ENCODE measurements at places on chromosomes 16 and 17.

GRCh38 chr16:1450218-1450617, 5.9 kb upstream of the CCDC154 start:
- DNase-seq, result no peak

- no peak for DNase-seq
Measured at GRCh38 chr16:19136549-19137196, 22.9 kb downstream of the ITPRIPL2 start.

DNA sequence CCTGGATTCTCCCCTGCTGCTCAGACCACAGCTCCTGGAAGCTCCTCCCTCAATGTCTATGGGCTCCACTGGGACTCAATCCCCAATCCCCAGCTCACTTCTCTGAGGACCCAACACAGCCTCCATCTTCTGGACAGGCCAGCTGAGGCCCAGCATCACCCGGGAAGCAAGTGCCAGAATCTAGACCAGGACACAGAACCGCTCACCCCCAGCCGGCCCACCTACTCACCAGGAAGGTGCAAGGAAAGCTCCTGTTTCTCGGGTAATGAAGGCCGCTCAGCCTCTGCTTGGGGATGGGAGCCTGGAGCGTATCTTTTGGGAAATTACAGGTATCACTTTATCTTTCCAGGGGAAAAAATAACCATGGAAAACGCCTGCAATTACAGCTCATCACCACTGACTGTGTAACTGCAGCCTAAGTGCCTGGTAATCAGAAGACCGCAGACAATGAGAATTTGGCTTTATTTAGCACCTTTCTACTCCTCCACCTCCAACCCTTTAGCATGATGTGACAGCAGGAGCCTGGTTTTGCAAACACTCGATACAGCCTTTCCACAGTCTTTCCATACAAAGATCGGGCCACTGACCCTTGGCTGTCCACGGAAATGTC, 49.6 kb upstream of the RPL38 start:
- no peak for DNase-seq

DNA sequence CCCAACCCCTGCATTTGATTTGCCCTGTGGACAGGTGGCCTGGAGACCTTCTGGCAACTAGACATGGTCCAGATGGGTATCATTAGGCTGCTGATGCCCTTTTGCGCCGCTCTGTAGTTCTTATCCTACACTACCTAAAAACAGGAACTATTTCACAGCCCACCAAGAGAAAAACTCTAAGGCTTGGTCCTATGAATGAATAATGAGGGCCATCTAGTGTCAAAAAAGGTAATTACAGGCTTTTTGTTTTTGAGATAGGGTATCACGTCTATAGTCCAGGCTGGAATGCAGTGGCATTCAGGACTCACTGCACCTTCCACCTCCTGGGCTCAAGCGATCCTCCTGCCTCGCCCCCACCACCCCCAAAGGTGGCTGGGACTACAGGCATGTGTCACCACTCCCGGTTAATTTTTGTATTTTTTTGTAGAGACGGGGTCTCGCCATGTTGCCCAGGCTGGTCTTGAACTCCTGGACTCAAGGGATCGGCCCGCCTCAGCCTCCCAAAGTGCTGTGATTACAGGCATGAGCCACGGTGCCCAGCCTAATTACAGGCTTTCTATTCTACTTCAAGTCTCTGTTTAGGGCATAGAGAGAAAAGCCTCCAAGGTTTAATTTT, 20.9 kb downstream of the COIL start:
- DNase-seq, result no peak

GRCh38 chr17:4023220-4023619, 59.0 kb upstream of the ATP2A3 start:
- no peak for DNase-seq

- no peak for DNase-seq
Measured at GRCh38 chr16:10970065-10970464, 25.7 kb downstream of the CLEC16A start.

DNA sequence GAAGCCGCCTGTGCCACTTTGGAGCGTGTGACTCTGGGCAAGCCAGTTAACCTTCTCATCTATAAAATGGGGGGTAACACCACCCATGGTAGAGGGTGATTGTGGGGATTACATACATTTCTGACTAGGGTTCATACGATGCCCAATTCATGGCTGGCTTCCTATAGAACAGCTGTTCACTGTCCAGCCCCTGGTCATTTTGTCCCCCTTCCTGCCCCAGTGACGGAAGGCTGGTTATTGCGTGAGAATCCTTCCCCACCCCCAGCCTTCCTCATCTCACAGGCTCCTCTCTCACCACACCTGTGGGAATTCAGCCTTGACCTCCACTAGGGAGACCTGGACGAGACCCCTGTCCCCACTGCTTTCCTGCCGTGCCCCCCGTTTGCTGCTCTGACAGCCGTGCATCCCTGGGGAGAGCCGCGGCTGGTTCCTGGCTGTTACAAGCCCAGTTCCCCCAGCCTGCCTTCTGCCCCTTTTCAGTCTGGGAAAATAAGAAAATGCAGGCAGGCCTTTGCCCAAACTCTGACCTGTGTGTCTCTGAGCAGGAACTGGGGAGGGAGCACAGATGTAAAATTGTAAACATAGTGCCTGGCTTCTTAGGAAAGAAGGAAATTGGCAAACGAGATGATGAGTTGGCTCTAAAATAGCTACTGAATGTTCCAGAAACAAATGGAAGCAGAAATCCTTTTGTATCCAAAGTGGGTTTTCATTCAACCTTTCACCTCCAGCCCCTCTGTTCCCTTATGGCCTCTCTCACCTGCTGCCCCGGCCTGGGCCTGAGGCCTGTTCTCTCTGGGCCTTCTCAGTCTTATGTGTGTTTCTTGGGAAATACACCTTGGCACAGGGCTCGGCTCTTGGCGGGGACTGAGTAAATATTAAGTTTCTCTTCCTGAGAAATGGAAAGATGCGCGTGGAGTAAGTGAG, 67.3 kb downstream of the OR1D5 start:
- DNase-seq, result no peak

DNA sequence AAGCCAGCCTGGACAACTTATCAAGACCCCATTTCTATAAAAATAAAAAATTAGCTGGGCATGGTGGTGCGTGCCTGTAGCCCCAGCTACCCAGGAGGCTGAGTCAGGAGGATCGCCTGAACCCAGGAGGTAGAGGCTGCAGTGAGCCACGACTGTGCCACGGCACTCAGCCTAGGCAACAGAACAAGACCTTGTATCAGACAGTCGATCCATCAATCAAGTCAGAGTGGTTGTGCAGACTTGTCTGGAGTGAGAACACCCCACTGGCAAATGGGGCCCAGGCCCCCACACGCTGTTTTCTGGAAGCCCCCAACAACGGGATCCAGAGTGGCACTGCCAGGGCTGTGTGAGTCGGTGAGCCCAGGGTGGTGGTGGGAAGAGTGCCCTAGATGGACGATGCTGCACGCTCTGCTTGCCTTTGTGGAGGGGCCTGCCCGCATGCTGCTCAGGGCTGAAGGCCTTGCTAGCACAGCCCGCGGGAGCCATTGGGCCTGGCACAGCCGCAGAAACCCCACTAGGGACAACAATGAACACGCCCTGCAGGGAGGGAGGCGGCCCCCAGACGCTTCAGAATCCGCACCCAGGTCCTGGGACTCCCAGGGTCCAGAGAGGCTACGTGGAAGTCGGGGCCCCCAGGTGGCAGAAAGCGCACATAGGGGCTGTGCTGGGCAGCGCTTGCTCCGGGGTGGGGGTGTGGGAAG, 80.1 kb upstream of the GNG13 start:
- no peak for DNase-seq

GRCh38 chr16:17318238-17318637, 152.5 kb downstream of the XYLT1 start:
- DNase-seq, result no peak

- DNase-seq, result no peak
Measured at GRCh38 chr17:2797226-2797625, 988 bp downstream of the RAP1GAP2 start.

- DNase-seq, result no peak
Measured at GRCh38 chr17:50920041-50920410, 53.9 kb upstream of the TOB1 start.

DNA sequence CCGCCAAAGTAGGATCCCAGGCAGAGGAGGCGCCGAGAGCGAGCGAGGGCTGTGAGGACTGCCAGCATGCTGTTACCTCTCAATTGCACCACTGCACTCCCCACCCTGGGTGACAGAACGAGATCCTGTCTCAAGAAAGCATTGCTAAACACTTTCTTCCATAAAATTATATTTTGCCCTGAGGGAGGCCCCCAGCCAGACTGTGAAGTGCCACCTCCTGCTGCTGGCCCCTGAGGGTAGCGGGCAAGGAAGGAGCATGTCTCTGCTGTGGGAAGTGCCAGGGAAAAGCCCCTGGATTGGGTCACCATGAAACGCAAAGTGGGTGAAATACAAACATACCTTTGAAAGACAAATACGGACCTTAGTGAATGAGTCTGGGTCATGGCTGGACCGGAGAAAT, 78.0 kb upstream of the AMZ2 start:
- DNase-seq, result no peak

DNA sequence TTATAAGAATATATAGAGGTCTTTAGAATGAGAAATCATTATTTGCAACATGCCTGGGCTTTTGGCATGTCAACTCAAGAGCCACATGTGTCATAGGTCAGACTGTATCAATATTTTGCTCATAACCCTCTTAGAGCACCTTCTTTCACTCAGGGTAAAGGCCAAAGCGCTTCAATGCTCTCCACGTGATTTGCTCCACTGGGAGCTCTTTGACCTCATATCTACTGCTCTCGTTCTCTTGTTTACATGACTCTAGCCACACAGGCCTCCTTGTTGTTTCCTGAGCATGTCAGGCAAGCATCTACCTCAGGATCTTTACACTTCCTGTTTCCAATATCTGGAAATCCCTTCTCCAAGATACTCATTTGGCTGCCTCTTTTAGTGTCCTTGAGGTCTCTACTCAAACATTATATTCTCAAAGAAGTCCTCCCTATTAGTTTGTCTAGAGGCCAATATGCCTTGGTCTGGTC, 148.4 kb downstream of the TOX3 start:
- no peak for DNase-seq

DNA sequence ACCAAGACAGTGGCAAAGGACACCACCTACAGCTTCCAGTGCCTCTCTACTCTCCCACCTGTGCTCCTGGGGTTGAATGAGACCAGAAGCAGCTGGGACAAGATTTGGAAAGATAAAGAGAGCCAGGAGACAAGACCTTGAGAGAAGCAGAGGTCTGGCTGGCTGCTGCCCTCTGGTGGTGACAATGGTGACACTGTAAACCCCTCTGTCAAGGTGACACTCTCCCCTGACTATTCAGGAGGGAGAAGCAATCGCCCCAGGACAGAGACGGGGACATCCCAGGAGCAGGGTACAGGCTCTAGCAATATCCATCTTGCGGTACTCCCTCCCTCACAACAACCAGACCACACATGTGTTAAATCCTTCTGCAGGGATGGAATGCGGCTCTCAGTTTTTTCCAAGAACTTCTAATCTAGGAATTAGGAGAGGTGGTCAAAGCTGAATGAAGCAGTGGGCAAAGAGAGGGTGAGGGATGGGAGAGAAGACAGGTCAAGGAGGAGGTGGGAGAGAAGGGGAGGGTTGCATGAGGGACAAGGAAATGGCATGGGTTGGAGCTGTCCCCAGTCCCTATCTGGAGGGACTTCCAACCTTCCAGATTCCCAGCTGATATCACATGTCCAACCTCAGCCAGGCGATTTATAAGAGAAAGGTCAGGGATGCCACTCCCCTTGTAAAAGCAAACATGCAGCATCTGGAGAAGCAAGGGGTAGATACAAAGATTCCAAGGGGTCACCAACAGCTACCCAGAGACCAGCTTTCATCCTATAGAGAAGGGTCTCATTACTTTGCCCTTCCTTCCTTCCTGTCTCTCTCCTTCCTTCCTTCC, 2.9 kb downstream of the PHOSPHO1 start:
- peak; percentile 49 for DNase-seq

GRCh38 chr16:78727536-78727935, 628.1 kb downstream of the WWOX start:
- no peak for DNase-seq

DNA sequence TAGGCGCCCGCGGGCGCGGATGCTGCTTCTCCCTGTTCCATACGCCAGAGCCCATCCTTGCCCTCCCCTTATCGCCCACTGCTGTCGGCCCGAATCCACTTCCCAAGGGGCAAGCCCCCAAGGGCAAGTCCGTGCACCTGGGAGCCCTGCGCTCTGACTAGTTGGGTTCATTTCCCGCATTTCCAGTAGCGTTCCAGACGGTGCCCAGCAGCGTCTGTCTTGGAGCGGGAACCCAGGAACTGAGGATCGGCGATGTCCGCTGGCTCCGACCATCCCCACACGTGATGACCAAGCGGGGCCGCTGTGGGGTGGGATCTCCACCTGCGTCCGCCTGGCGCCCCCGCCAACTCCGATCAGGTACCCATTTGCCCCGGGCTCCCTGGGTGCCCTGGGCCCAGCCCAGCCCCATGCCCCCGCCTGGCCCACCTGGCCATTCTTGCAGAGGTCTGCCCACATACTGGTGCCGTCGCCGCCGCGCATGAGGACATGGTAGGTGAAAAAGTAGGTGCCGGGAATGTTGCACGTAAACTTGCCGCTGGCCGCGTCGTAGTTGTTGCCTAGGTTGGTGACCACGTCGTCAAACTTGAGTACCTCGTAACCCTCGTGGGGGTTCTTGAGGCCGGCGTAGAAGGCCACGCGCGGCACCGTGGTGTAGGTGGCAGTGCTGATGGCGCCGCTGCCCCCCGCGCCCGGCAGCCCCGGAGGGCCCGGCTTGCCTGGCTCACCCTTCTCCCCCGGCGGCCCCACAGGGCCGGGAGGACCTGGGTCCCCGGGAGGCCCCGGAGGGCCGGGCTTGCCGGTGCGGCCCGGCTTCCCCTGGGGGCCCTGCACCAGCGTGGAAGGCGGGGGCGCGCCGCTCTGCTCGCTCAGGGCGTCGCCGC, 837 bp downstream of the C1QL1 start:
- DNase-seq, result no peak

- DNase-seq, result no peak
Measured at GRCh38 chr17:1829216-1829591, 498 bp downstream of the SMYD4 start.

GRCh38 chr17:64630309-64631223, 31.5 kb downstream of the SMURF2 start:
- no peak for DNase-seq

DNA sequence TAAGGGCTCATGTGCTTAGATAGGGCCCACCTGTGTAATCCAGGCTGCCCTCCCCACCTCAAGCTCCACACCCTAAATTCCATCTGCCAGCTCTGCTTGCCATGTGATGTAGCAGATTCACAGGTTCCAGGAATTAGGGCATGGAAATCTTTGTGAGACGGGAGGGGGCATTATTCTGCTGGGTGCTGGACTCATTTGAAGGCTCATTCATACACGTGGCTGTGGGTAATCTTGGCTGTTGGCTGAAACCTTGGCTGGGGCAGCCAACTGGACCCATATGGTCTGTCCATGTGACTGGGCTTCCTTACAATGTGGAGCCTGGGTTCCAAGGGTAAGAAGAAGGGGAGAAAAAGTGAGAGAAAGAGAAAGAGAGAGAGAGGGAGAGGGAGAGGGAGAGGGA, 115.1 kb downstream of the CYLD start:
- no peak for DNase-seq

DNA sequence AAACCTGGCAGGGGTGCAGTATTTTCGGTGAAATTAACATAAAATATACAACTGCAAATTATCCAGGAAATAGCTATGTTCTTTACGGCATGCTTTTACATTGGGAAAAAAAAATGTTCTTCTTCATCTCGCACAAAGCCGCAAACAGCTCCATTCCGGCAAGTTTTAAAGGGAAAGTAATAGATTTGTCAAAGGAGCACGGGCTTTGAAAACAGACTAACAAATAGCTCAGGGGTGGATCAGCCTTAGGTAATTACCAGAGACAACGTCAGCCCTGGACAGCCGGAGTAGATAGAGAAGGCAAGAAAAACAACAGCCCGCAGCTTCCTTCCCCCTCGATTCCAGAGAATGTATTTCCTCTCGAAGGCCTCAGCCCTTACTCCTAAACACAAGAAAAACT, 222.5 kb downstream of the C16orf78 start:
- no peak for DNase-seq

GRCh38 chr17:82240506-82241182, 11.8 kb downstream of the SLC16A3 start:
- DNase-seq, result no peak

Measured in progenitor cell of endocrine pancreas (in vitro differentiated cells).